Astrocyte (in vitro differentiated cells and primary cell): ENCODE measurements at places on chromosomes 2 and 18. TPM values are rescaled to one million over a fixed set of nuclear protein-coding genes. Genes with fewer than 3 reads are reported as not detected.

- H3K27ac ChIP-seq, result no peak overlapping the region
- H3K27me3 ChIP-seq, result no peaks in the 10 kb centered on the region
- peak; percentile 82 for DNase-seq
- H3K4me1 ChIP-seq, result no peaks in the 10 kb centered on the region
- H3K4me3 ChIP-seq, result no peak overlapping the region
- no peaks in the 10 kb centered on the region for H3K36me3 ChIP-seq
Measured at GRCh38 chr18:32735781-32736180, 37.0 kb downstream of the KLHL14 start.

GRCh38 chr2:54966165-54966832 lies 84.0 kb downstream of the RTN4 start:
- no peaks in the 10 kb centered on the region for H3K27me3 ChIP-seq
- H3K27ac ChIP-seq, result no peak overlapping the region
- H3K4me3 ChIP-seq, result no peak overlapping the region
- DNase-seq, result no peak
- H3K36me3 ChIP-seq, result peaks cover 26% of the 10 kb centered on the region

- H3K27ac ChIP-seq, result no peak overlapping the region
- peaks cover 16% of the 10 kb centered on the region for H3K4me1 ChIP-seq
- no peaks in the 10 kb centered on the region for H3K27me3 ChIP-seq
- DNase-seq, result peak; percentile 29
- H3K36me3 ChIP-seq, result no peaks in the 10 kb centered on the region
- H3K4me3 ChIP-seq, result no peak overlapping the region
Measured at GRCh38 chr2:157055660-157056199, 201.8 kb upstream of the GALNT5 start.

- H3K27me3 ChIP-seq, result no peaks in the 10 kb centered on the region
- H3K36me3 ChIP-seq, result no peaks in the 10 kb centered on the region
- peaks cover 10% of the 10 kb centered on the region for H3K4me1 ChIP-seq
- no peak overlapping the region for H3K27ac ChIP-seq
- H3K4me3 ChIP-seq, result no peak overlapping the region
Measured at GRCh38 chr18:9001209-9001608, 101.3 kb upstream of the NDUFV2 start.

DNA sequence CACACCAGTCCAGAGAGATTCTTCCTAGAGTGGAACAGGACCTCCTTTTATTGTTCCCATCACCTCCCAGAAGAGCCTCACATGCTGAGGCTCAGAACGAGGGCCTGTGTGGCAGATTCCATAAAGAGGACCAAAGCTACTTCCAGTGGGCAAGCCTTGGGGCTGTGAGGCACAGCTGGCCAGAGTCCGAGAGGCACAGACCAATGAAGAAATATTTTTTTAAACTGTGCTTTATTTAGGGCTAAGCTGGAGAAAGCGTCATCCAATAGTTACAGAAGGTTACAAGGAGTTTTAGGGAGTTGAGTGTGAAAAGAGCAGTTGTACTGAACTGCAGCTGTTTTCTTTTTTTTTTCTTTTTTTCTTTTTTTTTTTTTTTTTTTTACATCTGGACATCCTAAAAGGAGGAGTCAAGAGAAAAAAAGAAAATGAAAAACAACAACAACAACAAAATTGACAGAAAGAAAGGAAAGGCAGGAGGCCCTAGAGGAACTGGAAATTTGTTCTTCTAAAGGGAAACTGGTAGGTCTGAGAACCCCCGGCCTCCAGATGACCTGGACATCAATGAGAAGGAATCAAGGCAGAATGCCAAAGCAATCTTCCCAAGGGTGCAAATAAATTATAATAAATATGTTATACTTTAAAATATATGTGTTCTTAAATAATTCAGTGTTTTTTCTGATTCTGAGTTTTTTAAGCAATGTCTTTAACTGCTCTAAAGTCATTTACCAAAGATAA lies 322.6 kb downstream of the CELF4 start:
- H3K36me3 ChIP-seq, result no peaks in the 10 kb centered on the region
- H3K27ac ChIP-seq, result no peak overlapping the region

DNA sequence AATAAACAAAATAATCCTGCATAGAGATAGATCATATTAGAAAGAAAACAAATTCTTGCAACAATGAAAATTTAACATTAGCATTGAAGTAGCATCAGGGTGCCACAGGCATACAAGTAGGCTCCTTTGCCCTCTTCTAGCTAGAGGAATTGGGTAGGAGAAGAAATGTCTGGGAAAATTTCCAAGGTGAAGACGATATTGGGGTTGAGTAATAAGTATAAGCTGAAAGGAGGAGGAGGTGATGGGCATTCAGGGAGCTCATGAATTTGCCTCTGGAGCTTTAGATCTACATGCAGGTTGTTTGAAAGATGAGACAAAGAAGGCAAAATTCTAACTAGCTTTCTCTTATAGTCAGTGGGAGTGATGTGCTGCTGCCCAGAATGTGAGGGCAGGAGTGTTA lies 504.9 kb downstream of the CCDC85A start:
- H3K4me1 ChIP-seq, result no peaks in the 10 kb centered on the region
- H3K4me3 ChIP-seq, result no peak overlapping the region
- no peak overlapping the region for H3K27ac ChIP-seq
- H3K36me3 ChIP-seq, result no peaks in the 10 kb centered on the region

DNA sequence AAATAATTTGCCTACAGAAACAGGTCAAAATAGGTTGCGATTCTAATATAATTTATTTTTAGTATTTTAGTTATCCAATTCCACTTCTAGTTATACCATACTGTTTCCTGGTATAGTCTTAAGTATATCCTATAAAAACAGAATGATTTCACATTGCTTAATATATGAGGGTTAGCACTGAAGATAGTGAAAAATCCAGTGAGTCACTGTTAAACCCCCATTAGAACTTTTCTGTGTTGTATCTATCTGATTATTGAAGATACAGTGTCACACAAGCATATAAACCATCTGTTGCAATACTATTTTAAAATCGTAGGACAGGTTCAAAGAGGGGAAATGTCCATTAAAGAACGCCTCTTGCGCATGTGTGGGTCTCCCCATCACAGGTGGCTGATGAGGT lies 110.0 kb downstream of the FEZ2 start:
- no peaks in the 10 kb centered on the region for H3K27me3 ChIP-seq
- H3K4me1 ChIP-seq, result peaks cover 62% of the 10 kb centered on the region
- DNase-seq, result no peak

DNA sequence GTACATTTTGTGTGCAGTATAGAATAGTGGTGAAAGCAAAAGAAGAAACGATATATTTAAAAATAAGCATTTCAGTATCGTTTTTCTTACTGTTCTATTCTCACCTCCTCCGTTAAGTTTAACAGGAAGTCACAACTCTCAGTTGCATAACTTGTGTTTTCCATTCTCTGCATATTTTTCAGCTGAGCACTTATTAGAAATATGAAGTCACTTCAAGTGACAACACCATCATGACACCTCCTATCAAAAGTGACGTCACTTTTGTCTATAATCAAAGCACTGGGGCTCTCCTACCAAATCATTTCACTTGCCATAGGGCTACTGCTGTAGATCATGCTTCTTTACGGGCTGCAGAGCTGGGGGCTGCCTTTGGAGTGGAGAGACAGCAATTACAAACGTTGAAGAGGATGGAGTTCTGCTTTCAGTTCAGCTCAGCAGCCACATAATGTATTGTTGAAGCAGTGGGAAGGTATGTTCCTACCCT lies 36.3 kb downstream of the STAT4 start:
- no peak overlapping the region for H3K27ac ChIP-seq
- no peak overlapping the region for H3K4me3 ChIP-seq
- no peak for DNase-seq
- H3K36me3 ChIP-seq, result no peaks in the 10 kb centered on the region

- H3K4me3 ChIP-seq, result no peak overlapping the region
- peaks cover 3% of the 10 kb centered on the region for H3K27me3 ChIP-seq
- DNase-seq, result no peak
- H3K4me1 ChIP-seq, result no peaks in the 10 kb centered on the region
- no peak overlapping the region for H3K27ac ChIP-seq
- no peaks in the 10 kb centered on the region for H3K36me3 ChIP-seq
Measured at GRCh38 chr2:224395620-224396390, 6.1 kb downstream of the FAM124B start.

DNA sequence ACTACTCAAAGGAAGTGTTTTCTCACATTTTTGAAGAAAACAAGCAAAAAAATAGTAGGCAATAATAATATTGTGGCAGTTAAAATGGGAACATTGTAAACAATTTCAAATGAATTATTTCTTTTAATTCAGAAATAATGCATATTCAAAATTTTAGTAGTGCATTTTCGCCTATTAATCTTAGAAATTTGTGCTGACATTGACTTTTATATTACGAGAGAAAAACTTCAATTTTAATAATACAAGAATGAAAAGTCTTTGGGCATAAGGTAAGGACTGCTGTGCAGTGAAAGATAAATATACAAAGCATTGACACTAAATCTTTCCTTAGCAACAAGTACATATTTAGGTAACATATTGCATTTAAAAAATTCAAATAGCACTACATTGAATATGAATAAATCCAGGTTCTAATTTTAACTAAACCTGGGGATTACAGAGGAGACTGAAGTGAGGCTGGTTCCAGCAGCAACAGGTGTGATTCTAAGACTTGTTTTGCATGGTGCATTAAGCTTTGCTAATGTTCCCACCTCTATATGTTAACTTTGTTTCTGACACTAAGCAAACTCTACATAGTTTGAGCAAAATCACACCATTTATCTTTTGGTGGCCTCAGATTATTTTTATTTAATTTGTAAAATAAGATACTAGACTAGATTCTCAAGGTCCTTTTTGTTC lies 40.5 kb downstream of the CALCRL start:
- H3K4me1 ChIP-seq, result no peaks in the 10 kb centered on the region
- no peak for DNase-seq
- no peaks in the 10 kb centered on the region for H3K27me3 ChIP-seq
- no peak overlapping the region for H3K27ac ChIP-seq
- H3K36me3 ChIP-seq, result no peaks in the 10 kb centered on the region

DNA sequence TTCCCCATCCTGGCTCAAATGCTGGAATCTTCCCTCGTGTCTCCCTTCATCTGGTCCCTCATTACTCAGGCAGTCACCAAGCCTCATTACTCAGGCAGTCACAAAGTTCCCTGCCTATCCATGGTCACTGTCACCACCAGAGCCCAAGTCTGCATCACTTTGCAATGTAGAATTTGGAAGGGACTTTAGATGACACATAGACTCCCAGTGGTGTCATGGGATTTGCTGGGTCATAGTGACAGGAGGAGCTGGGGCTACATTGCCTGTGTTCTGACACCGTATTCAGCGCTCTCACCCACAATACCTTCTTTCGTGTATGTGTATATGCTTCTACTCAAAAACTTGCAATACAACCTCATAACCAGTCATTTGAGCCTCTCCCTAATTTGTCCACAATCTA lies 2.1 kb upstream of the EMILIN1 start:
- no peaks in the 10 kb centered on the region for H3K36me3 ChIP-seq
- H3K27me3 ChIP-seq, result no peaks in the 10 kb centered on the region
- no peak overlapping the region for H3K27ac ChIP-seq
- H3K4me1 ChIP-seq, result peaks cover 63% of the 10 kb centered on the region
- no peak overlapping the region for H3K4me3 ChIP-seq

GRCh38 chr2:172244419-172245130 lies 141.9 kb upstream of the DLX2 start:
- H3K4me1 ChIP-seq, result peaks cover 22% of the 10 kb centered on the region
- H3K27me3 ChIP-seq, result no peaks in the 10 kb centered on the region
- H3K4me3 ChIP-seq, result no peak overlapping the region
- H3K36me3 ChIP-seq, result no peaks in the 10 kb centered on the region

DNA sequence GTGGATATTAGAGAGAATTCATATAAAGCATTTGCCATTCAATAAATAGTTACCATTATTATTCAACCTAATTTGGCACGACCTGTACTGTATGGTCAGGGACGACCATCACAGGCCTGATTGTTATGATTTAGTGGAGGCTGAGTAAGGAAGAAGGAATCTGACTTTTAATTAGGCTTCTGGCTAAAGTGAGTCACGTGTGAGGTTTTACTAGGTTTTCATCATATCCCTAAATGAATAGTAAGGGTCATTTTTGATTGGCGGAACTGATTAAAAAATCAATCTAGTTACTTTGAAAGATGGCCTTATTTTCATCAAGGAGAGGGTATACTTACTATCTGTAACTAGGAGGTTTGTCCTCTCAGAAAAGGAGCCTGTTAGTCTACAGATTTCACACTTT lies 143.4 kb downstream of the ADCYAP1 start:
- H3K27ac ChIP-seq, result peak overlapping the region; percentile 72
- H3K4me3 ChIP-seq, result no peak overlapping the region
- peaks cover 6% of the 10 kb centered on the region for H3K4me1 ChIP-seq
- peak; percentile 76 for DNase-seq

The BMP10 gene
- total RNA-seq, result not detected in 2 replicates

The MZT2B gene
- 232 and 234 TPM in 2 replicates for total RNA-seq

The AQP12A gene
- total RNA-seq, result not detected in 2 replicates

The AGXT gene
- not detected in 2 replicates for total RNA-seq

The TMEM169 gene
- 17.9 and 20.1 TPM in 2 replicates for total RNA-seq

The GAREM2 gene
- 2.2 and 4.2 TPM in 2 replicates for total RNA-seq

The PRKAG3 gene
- total RNA-seq, result not detected in 2 replicates

The XDH gene
- total RNA-seq, result 1.9 and 2.2 TPM in 2 replicates

The PRSS56 gene
- not detected in 2 replicates for total RNA-seq
